ENCODE measurements at places on chromosomes 2 and 18.

- no peak for DNase-seq
These were observed 2.3 kb downstream of the RNF103 start for GRCh38 chr2:86621280-86621943.

DNA sequence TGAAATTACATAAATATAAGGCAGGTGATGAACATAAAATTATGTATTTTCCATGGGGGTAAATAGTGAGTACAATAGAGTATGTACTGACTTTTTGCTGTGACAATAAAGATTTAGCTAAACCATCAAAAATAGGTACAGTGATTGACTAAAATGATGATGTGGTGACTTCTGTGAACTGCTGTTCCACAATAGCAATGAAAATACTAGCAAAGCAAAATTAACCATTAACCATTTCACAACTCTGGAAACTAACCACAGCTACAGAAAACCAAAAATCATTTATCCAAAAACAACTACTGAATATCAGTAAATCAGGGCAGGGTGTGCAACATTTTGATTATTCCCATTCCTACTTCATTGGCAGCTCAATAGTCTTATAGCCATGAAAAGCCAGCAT, 161.4 kb upstream of the GYPC start:
- DNase-seq: no peak

- no peak for DNase-seq
These were observed 11.6 kb upstream of the ALLC start for GRCh38 chr2:3646446-3646845.

DNA sequence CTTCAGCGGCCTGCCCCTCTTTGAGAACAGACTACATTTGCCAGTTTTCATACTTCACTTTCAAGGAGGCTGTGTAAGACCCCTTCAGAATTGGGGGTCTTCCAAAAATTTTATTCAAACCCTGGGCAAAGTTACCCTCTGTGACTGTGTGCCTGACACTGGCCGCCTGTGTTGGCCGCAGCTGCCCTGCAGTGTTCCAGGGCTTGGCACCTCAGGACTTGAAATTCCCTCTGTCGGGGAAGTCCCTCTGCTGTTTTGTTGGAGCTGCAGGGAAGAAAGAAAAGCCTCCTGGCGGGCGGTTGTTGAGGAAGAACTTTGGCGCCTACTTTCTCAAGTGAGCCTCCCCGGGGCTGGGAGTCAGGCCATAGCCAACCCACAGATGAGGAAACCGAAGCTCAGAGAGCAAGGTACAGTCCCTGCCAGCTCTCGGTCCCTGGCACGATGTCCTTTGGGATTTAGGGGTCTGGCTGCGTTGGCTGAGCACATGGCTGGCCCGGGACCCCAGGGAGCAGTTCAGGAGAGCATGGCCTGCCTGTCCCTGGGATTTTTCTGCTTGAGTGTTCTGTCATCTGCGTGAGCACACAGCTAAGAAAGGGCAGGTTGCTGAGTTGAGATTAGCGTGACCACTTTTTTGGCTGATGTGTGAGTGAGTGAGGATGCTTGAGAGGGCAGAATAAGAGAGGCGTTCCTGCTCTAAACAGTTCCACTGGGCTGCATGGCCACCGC, 17.9 kb upstream of the ASB1 start:
- no peak for DNase-seq

DNA sequence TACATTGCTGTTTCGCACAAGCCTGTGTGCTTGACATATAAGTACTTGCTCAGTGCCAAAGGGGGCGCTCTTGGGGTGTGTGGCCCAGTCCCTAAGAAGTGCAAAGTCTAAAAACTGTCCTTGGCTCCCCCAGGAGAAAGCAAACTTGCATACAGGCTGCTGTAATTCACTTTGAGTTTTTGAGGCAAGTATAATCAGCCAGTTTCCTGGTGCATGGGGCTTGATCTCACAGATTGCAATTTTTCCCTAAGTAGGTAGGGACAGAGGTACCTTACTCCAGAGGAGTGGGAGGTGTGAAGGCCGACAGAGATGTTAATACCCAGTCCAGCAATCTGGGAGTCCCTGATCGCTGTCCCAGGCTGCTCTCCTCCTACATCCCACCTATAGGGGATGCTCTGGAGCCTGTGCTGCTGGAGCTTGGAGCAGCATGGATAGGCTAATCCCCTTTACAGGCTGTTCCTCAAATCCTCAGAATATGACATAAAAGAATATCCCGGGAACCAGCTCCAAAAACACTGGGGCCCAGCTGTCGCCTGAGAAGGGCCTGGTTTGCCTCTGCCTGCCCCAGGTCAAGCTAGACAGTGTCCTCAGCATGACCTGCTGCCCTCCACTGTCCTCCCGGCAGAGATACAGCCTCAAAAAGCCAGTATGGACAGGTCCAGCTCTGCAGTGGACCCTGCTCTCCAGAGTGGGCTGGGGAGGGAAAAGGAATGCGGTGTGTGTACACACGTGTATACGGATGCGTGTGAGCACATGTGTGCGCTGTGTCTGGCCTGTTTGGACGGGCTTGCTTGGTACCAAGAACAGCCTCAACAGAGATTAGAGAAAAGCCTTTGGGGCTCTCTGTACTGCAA, 136.5 kb upstream of the HAAO start:
- DNase-seq: no peak

DNA sequence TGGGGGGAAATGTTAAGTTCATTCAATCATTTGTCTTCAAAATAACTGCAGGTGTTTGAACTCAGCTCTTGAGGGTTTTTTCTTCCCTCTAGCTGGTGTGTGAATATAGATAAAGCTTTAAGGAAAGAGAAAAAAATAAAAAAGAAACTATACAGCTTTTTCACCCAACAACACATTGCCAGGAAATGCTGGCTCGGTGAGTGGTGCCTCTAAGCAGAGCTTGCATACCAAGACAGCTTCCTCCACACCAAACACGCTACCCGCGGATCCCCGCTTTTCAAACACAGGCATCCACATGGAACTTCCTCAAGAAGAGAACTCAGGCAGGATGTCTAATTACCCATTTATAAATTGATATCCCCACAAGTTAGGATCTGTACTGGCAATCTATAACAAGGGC, 69.8 kb upstream of the TANK start:
- peak; percentile 22 for DNase-seq
